Central memory CD4-positive, alpha-beta T cell (primary cell): ENCODE measurements at places on chromosomes 3 and 15.

GRCh38 chr3:157844800-157845565 is 261.2 kb downstream of the SHOX2 start:
- DNase-seq, result no peak

GRCh38 chr3:71690341-71690841 is 34.8 kb downstream of the EIF4E3 start:
- DNase-seq, result no peak

GRCh38 chr3:66583424-66584040 is 82.7 kb upstream of the LRIG1 start:
- no peak for DNase-seq

DNA sequence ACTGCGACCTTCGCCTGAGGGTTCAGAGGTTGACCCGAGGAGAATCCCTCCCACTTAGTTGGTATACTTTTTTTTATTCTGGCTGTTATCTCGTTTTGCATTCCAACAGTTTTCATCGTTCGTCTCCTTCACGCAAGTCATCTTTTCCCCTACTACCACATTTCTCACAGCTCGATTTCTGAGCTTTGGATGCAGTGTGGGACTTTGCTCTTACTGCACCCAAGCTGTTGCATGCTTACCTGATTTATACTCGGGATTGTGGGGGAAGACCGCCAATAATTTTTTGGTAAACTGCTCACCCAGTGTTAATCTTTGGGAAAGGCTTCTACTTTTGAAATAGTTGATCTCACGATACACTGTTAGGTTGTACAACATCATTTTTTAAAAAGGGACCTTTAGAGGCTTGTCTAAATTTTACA is 702 bp downstream of the TBC1D23 start:
- no peak for DNase-seq

GRCh38 chr15:49669288-49669687 is 48.4 kb downstream of the DTWD1 start:
- no peak for DNase-seq

DNA sequence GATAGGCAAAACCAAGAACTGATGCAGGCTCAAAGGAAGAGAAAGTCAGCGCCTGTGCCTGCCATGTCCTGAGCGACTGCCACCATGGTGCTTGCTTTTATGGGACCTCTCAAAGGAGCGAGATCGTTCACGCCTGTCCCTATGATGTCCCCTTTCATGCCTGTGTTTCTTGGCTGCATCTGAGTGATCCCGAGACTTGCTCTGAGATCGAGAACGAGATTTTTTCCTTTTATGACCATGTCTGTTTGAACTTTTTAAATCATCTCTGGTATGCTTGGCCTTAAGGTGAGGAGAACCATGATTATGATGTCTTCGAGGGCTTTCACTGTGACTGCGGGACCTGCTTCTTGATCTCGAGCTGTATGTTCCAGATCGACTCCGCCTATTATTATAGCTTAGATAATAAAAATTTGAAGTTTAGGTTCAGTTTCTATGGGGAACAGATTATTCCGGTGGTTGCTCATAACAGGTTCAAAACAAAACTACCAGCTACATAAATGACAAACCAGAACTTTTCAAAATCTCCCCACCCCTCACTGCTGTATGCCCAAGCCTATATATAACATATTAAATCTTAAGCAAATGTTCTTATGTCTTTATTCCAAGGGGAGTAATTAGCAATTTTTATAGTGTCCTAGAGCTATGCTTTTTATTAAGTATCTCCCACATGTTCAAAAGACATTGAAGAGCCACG is 11.6 kb downstream of the CCNL1 start:
- no peak for DNase-seq

DNA sequence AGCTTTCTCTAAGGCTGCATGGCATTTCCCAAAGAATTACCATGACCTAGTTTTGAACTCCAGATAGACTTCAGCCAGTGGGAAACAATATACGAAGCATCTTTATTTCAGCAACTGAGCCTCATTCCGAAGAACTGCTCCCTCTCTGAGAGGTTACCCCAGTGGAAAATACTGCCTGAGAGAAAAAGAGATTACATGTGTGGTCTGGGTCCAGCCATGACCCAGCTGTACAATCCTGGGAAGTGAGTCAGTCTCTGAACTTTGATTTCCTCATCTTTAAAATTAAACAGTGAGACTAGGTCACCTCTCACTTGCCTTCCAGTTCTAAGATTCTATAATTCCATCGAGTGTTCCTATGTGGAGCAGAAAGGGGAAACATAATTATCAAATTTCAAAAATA is 42.4 kb downstream of the TNIK start:
- DNase-seq, result no peak

GRCh38 chr3:18443665-18444594 is 18.8 kb upstream of the SATB1 start:
- DNase-seq, result peak; percentile 18

GRCh38 chr15:42145546-42146455 is 10.6 kb downstream of the PLA2G4F start:
- DNase-seq, result no peak

DNA sequence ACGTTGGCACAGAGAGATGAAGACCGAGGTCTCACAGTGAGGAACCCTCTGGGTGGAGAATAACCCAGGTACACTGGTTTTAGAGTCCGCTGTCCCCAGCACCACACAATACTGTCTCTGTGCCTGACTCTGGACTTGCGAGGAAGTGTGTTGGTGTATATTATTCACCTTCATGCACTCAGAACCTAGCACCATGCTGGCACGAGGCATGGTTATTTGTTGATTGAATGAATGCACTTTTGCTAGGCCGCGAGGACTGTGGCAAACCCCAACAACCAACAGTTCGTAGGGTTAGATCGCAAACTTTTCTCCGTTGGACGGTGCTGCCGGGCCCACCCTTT is 484 bp upstream of the C3orf52 start:
- no peak for DNase-seq

DNA sequence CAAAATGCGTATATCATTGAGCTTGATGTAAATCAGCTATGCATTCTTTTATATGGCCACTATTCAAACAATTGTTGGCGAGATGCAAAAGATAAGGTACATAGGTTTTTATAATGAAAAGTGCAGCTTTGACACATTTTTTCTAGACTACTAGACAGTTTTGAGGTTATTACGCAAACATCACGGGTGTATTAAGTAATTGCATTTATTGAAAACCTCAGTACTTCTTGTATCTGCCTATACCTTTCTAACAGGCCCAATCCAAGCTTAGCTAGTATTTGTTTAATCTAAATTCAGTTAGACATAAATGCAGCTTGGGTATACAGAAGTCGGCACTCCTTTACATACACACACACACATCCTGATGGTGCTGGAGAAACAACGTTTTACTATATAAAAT is 2.7 kb downstream of the SPESP1 start:
- no peak for DNase-seq

DNA sequence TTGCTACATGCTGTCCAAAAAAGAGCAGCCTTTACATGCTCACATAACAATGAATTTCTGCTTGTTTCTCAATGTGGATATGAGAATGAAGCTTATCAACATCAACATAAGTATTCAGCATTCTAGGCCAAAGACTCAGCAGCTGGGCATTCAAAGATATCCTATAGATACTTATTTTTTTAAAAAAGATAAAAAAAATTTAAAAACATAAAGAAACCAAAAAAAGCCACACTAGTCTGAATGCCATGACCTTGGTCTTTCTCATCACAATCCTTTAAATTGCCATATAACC is 182.0 kb downstream of the TNIK start:
- no peak for DNase-seq

DNA sequence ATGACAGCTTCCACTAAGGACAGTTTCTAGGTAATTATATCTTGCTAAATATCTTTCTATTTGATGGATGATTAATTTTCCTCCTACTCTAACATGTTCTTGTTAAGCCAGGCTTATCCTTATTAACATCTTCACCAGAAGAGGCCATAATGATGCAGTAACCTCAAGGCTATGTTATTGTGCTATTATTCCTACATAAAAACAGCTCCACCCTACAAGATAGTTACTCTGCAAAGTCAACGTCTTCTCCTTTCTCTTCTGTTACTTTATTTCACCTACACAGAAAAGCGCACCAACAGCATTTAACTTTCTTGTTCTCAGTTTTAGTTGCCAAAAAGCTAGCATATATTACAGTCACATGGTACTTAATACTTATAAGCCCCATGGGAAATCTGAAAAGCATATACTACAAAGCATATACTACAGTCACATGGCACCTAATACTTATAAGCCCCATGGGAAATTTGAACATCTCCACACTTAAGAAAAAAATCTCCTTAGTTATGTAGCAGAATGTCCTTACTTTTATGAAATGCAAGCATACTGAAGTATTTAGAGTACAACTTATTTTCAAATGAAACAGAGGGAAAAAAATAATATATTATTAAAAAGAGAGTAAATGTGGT is 13.4 kb downstream of the ADAM10 start:
- no peak for DNase-seq

DNA sequence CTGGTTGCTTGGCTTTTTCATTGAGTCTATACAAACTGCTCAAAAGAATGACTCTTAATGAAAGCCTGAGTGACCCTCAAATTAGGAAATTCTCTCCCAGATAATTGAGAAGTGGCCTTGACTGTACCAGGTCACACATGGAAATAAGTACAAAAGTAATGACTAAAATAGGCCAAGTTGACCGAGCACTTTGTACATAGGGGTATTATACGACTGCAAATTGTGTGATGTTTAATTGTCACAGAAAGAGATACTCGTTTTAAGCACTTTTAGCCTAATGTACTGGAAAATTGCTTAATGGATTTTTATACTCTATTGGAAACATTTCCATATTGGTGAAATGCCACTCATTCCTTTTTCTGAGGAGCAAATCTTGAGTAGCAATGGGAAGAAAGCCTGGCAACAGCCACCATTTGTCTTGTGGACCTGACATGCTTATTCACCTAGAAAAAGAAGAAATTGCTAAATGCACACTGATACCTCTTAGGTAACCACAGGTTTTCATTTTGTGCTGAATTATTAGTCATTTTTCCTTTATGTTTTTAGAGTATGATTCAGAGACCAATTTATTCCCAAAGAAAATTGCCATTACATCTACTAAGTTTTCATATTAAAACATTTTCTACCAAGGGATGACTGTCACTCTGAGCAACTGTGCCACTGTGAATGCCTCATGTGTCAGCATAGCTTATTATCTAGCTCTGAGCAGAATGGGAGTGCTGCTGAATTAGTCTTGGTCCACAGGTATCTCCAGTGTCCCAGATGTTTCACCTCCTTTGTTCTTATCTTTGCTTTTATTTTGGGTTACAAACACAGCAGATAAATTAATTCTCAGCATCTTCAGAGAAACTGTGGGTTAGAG is 8.9 kb upstream of the PXK start:
- no peak for DNase-seq

DNA sequence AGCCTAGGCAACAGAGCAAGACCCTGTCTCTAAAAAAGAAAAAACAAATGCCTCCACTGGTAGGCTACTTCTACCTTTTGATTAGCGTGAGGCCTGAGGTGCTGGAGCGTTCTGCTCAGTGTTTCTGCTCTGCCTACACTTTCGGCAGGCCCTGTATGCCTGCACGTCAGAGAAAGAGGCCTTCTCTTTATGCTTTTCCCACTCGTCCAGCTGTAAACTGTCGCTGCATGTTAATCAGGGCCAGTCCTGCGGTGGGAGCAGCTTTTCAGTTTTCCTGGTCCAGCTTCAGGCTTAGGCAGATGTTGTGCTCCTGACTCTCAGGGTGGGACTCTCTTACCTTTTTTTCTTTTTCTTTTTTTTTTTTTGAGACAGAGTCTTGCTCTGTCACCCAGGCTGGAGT is 25.3 kb downstream of the CSPG5 start:
- no peak for DNase-seq

DNA sequence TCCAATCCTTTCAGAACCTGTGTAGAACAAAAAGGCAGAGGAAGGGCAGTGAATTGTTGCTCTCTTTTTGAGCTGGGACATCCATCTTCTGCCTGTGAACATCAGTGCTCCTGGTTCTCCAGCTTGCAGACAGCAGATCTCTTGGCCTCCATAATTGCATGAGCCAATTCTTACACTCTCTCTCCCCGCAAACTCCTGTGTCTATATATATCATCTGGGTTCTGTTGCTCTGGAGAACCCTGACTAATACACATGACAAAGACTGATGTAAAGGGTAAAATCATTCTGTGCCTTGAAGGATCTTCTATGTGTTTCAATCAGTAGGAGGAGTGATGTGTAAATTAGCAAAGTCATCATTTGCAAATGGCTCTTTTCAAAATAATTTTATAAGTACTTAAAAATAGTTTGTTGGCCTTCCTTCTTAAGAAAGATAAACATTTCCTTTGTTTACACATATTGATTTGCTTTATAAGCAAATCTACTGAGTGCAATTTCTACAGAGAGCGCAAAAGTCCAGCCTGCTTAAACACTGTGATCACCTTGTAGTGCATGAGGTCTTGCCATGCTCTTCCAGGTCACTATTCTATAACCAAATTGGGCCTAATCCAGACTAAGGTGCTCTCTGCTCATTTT is 154.9 kb upstream of the ANKRD28 start:
- DNase-seq, result no peak

- DNase-seq, result no peak
Measured at GRCh38 chr3:46939578-46940445, 36.7 kb downstream of the CCDC12 start.

- no peak for DNase-seq
Measured at GRCh38 chr3:100968932-100969906, 24.0 kb downstream of the ABI3BP start.

- DNase-seq, result no peak
Measured at GRCh38 chr3:44248152-44248551, 6.5 kb downstream of the TOPAZ1 start.

DNA sequence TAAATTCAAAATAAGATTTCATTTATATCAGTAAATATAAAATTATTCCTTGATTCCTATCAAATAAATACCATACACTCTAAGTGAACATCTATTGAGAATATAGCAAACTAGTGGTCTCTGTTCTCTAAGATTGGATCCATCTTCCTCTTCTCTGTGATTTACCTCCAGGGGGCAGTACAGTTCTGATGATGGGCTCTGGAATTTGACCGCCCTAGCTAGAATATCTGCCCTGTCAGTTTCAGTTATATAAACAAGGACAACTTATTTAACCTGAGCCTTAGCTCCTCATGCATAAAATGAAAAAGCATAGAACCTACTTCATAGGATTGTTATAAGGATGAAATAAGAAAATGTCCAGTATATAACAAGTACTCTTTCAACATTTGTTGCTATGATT is 171.1 kb upstream of the CCDC54 start:
- no peak for DNase-seq

- no peak for DNase-seq
Measured at GRCh38 chr3:57161915-57162314, 3.2 kb downstream of the IL17RD start.

DNA sequence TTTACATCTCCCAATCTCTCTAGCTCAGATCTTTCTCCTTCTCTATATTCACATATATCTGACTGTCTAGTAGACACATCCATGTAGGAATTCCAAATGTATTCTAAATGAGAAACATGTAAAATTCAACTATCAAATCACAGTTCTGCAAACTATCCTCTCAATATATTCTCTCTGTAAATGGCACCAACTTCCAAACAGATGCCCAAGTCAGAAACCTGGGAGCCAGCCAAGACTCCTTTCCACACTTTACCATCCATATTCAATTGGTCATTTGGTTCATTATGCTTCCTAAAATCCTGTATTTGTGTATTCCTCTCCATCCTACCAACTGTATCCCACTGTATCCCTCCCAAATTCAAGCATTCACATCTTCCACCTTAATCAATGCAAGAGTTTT is 53.0 kb upstream of the INO80 start:
- DNase-seq, result no peak

- DNase-seq, result no peak
Measured at GRCh38 chr3:190855151-190855550, 7.3 kb downstream of the GMNC start.

GRCh38 chr3:112897791-112898190 is 51.1 kb upstream of the CD200R1L start:
- no peak for DNase-seq

- no peak for DNase-seq
Measured at GRCh38 chr15:81338170-81339007, 14.4 kb upstream of the STARD5 start.
